ENCODE measurements at places on chromosomes 1 and 21.

DNA sequence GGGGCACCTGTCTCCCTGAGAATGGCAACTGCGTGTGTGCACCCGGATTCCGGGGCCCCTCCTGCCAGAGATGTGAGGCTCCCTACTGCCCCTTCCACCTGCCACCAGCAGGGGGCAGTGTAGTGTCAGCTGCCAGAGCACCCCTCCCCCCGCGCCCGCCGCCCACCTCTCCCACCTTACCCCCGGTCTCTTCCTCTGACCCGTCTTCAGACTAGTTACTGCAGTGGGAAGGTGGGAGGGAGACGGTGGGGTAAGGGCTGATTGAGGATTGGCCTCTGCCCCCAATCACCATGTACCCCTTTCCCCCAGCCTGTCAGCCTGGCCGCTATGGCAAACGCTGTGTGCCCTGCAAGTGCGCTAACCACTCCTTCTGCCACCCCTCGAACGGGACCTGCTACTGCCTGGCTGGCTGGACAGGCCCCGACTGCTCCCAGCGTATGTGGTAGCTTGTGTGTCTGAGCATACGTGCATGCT lies 10.1 kb upstream of the LRRC71 start:
- DNase-seq: peak; percentile 44

DNA sequence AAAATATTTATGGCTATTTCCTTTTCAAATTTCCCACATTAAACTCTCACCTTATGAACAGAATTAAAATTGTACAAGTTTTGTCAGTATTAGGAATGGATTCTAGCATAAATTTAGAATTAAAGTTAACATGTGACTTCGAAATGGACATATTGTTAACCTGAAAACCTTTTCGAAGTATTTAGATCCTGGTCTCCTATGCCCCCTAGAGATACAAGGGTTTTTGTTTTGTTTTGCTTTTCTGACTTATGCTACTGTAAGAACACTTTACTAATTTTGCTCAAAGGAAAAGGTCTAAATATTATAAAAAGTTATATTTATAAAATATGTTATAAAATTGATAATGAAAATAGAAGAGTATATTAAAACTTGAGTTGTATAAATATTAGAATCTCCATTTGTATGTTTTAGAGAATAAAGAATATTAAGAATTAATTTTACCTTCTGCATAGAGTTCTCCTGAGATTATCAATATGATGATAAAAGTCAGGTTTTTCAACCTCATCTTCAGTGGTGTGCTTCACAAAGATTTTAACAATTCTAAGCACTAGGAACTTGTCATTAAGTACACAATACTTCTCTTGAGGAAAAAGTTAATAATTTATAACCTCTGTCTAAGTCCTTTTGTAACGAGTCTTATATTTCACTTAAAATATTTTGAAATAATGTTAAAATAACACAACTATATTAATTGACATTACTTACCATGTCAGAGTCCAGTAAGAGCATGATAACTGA lies at the start of gene F13B:
Gene F13B, minus strand, starts transcription at position 542 of the 738 bp plus-strand sequence. Its CDS starts 37 bp downstream, at position 505.
- DNase-seq: no peak

- no peak for DNase-seq
Measured at GRCh38 chr1:7424352-7424890, 346.7 kb upstream of the VAMP3 start.

GRCh38 chr1:43271186-43272118 lies 1.7 kb downstream of the TMEM125 start:
- no peak for DNase-seq

GRCh38 chr1:228141226-228142044 lies 1.4 kb downstream of the GUK1 start:
- no peak for DNase-seq

DNA sequence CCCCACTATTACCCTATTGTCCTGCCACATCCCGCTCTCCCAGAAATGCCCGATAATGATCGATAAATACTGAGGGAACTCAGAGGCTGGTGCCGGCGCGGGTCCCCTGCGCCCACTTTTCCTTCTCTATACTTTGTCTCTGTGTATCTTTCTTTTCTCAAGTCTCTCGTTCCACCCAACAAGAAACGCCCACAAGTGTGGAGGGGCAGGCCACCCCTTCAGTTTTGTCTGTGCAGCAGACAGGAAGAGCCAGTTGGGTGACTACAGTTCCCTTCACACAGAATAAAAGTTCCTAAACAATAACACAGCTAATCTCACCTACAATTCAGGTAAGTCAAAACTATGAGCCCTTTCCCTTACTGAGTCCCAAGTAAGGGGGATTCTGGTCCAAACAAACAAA lies 423.7 kb downstream of the SMYD3 start:
- DNase-seq: no peak

GRCh38 chr21:44985441-44986401 lies 45.9 kb downstream of the SLX9 start:
- DNase-seq: no peak

GRCh38 chr1:202589190-202589930 lies 120.9 kb downstream of the SYT2 start:
- no peak for DNase-seq

DNA sequence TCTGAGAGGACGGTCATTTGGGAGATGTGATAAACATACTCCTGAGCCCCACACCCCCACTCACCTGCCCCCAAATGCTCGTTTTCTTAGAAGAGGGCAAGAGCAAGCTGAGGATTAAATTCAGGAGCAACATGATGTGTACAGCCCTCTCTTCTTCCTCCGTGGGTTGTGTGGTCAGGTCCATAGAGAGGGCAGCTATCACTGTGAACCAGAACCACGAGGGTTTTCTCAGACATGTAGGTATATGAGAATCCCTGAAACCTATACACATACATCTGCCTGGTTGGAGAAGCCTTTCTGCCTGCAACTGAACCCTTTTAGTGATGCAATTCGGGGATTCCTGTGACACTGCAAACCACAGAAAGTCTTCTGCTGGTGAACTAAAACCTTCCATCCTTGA lies 38.9 kb downstream of the PGM1 start:
- no peak for DNase-seq

DNA sequence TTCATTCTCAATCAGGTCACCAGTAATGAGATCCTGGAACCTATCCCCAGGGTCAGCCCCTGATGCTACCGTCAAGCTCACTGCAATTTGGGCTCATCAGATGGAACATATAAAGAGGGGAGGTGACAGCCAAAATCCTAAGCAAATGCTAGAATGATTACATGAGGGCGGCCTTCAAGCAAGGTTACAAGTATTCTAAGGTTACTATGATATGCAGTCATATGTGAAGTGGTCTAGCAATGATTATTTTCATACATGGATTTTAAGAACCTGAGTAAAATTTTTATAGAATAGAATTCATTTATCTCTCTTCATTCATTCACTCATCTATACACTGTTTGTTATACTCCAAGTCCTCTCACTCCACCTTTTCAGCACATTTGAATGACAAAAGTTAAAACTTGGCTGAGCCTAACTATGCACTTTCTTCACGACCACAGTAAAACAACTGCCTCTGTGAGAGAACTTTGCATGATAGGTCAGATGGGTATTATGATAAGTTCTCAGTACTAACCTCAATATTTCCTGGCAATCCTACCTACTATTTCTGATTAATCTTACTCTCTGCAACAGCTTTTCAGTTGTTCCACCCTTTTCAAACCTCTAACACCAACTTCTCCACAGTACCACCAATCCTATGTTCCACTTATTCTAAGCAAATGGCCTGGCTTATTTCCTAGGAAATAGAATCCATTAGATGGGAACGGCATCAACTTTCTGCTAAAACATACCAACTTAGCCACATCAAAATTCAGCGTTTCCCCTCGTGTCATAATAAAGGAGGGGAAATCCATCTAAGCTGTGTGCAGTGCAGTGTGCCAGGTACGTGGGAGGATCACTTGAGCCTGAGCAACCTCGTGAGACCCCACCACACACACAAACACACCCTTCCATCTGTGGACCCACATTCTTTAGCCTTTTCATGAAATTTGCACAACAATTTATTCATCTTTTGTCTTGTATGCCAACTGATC lies 32.0 kb downstream of the LHX9 start:
- DNase-seq: no peak

- DNase-seq: no peak
Measured at GRCh38 chr1:241470908-241471590, 48.5 kb downstream of the FH start.

DNA sequence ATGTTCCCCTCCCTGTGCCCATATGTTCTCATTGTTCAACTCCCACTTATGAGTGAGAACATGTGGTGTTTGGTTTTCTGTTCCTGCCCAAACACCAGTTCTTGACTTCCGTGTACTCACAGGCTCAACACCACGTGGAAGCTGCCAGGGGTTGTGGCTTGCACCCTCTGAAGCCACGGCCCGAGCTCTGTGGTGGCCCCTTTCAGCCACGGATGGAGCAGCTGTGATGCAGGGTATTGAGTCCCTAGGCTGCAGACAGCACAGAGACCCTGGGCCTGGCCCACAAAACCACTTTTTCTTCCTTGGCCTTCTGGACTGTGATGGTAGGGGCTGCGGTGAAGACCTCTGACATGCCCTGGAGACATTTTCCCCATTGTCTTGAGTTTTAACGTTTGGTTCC lies 111.6 kb downstream of the SYT14 start:
- DNase-seq: no peak

Measured in activated CD8-positive, alpha-beta memory T cell treated with anti-CD3 and anti-CD28 coated beads for 1 hour (primary cell).